ENCODE measurements at places on chromosomes 6 and 20.
A peak's percentile ranks its signal among the peaks of the same experiment; 100 is the strongest.

GRCh38 chr6:10522929-10523573, 1.9 kb downstream of the GCNT2 start:
- no peak for DNase-seq

GRCh38 chr20:19205981-19206396, 6.5 kb upstream of the SLC24A3 start:
- peak; percentile 60 for DNase-seq

GRCh38 chr6:91415031-91415605, 828.2 kb upstream of the MAP3K7 start:
- DNase-seq = no peak

GRCh38 chr6:12806796-12807195, 90.2 kb downstream of the PHACTR1 start:
- no peak for DNase-seq

DNA sequence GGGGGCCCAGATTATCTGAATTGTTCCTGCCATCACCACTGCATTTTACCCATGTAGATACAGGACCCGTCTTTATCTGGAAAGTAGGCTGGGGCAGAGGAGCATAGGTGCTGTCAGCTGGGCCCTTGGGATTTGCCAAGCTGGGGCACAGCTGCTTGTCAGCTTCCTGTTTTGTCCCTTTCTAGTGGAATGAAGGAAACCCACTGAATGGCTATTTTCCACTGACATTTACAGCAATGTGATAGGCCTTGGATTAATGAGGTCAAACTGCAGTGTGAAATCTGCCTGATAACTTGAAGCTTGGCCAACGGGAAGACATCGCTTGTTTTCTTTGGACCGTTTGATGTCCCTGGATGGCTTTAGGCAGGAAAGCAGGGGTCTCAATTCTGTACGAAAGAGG, 6.7 kb downstream of the PPP1R16B start:
- DNase-seq = no peak

GRCh38 chr20:46998477-46999240, 104.0 kb downstream of the EYA2 start:
- DNase-seq = no peak

Measured in stimulated activated CD4-positive, alpha-beta T cell treated with anti-CD3 and anti-CD28 coated beads, Interleukin-12 subunit alpha, Interleukin-12 subunit beta, amount 100 ng/mL, for 24 hours (primary cell).